Stimulated activated CD8-positive, alpha-beta memory T cell treated with anti-CD3 and anti-CD28 coated beads, Interleukin-12 subunit alpha, Interleukin-12 subunit beta, amount 100 ng/mL, for 1 hour (primary cell): ENCODE measurements at places on chromosomes 1 and 21.

- DNase-seq, result no peak
These were observed 43.9 kb downstream of the L1TD1 start for GRCh38 chr1:62238507-62238906.

DNA sequence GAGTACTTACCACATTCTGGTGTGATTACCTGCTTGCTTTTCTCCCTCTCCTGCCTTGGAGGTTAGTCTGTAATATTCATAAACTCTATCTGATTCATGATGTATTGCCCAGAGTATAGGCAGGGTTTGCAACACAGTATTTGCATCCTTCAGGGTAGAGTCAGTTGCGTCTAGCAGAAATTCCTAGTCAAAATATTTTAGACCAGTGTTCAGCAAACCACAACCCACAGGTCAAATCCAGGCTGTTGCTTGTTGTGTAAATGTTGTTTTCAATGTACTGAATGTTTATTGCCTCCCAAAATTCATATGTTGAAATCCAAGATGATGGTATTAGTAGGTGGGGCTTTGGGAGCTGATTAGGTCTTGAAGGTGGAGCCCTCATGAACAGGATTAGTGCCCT is 82.9 kb downstream of the NGF start:
- no peak for DNase-seq

DNA sequence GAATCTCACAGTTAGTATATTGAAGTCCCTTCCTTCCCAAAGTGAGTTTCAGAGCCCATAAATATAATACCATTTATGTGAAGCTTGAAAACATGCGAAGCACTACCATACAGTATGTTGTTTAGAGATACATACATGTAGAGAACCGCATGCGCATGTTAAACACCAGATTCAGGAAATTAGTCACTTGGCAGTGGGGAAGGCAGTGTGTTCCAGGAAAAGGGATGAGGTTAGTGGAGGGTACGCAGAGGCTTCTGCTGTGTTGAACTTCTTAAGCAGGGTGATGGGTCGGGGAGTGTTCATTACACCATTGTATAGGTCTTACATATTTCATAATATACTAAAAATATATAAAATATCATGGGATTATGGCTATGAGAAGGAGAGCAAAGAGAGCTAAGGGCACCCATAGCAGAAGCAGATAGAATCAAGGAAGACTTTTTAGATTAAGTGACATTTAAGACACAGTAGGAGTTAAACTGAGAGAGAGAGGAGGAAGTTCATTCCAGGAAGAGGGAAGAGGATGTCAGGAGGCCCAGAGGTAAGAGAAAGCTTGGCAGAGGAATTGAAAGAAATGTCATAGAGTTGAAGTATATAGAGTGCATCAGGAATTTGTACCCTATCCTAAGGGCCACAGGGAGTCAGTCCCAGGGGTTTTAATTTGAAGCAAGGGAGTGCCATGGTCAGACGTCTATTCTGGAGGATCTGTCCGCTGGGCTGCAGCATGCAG is 43.5 kb upstream of the SARS1 start:
- no peak for DNase-seq

DNA sequence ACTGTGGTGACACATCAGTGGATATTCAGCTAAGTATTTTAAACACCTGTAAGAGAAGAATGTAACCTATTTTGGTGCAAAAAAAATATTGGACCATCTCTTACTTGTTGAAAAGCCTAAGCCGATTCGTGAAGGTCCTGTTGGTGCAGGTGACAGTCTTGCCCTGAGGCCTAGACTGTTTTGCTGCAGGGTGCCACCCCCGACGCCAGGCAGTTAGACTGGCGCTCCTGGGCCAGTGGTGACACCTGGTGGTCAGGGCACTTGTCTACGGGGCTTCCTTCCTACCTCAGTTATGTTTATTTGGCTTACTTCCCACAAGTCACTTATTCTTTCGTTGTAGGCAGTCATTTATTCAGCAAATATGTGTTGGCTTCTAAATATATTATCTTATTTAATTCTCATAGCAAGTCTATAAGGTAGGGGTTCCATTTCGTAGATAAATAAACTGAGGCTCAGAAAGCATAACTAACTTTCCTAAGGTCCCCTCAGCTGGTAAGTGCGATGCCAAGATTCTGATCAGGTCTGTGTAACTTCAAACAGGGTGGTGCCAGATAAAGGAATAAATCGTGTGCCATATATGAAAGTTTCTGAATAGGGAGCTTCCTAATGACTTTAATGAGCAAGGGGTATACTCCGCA is 1.9 kb downstream of the EEIG2 start:
- DNase-seq, result peak; percentile 71

DNA sequence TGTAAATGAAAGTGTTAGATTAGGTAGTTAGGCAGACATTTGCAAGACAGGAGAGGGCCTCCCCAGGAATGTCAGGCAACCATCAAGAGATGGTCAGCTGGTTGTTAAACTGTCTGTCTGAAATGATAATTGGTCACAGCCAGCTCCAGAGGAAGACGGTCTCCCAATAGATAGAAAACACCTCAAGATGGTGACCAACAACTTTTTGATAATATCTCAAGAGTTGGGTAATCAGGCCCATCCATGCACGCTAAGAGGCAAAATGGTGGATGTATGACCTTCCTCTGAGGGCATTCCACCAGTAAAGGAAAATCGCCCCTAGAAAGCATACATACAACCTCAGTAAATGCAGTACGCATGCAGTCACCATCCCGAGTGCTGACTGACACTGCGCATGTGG is 118.2 kb downstream of the MAP3K21 start:
- DNase-seq, result no peak

GRCh38 chr1:218711884-218712674 is 366.9 kb downstream of the TGFB2 start:
- no peak for DNase-seq

DNA sequence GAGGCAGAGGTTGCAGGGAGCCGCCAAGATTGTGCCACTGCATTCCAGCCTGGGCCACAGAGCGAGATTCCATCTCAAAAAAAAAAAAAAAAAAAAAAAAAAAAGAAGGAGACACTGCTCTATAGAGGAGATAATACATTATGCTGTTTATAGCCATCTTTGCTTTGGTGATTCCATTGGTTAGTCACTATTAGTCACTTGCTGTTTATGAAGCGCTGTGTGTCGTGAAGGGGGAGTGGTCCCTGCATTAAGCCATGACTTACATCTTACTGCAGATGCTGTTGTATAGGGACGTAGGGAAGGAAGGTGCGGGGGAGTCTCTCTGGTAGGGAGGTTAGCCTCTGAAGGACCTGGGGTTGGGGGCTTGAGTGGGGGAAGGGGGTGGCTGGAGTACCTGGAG is 48.3 kb downstream of the HUNK start:
- no peak for DNase-seq

- no peak for DNase-seq
These were observed 205.3 kb downstream of the TM2D1 start for GRCh38 chr1:61519631-61520030.

DNA sequence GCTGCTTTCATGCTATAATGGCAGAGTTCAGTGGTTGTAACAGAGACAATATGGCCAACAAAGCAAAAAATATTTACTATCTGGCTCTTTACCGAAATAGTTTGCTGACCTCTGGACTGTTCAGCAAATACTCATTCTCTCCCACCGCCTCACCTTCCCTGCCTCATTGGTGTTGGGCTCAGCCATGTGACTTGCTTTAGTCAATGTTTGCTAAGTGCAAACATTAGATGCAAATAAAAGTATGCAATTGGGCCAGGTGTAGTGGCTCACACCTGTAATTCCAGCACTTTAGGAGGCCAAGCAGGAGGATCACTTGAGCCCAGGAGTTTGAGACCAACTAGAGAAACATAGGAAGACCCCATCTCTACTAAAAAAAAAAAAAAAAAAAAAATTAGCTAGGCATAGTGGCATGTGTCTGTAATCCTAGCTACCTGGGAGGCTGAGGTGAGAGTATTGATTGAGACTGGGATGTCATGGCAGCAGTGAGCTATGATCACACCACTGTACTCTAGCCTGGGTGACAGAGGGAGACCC is 55.1 kb downstream of the RPL5 start:
- DNase-seq, result no peak

GRCh38 chr1:7648761-7649384 is 122.2 kb upstream of the VAMP3 start:
- DNase-seq, result no peak

- no peak for DNase-seq
These were observed 776 bp downstream of the KDM1A start for GRCh38 chr1:23019863-23020625.

- DNase-seq, result no peak
These were observed 66.6 kb upstream of the RHOU start for GRCh38 chr1:228668553-228669241.

DNA sequence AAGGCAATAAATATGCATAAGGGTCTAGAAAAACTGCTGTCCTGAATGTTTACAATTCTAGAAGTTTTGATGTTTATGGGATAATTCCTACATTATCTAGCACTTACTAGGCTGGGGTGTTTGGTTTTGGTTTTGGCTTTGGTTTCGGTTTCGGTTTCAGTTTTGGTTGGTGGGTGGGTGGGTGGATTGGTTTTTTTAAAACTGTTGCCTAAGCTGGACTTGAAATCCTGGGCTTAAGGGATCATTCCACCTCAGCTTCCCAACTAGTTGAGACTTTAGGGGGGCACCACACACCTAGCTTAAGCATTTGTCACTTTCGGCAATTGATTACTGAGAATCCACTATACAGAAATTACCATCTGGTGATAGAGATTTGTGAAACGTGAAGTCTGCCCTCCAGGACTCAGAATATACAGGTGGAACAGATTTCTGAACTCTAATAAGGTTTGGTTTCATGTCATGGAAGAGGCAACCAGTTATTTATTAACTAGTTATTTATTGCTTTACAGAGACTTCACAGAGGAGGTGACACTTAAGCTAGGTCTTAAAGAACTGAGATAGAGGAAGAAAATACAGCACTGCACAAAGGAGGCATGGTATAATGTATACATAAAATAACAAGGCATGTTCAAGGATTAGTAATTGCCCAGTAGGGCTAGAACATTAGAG is 69.6 kb downstream of the PIK3R3 start:
- peak; percentile 8 for DNase-seq

- no peak for DNase-seq
These were observed 162.9 kb upstream of the RAB4A start for GRCh38 chr1:229107972-229108371.

GRCh38 chr1:203638950-203639349 is 12.3 kb downstream of the ATP2B4 start:
- DNase-seq, result no peak

DNA sequence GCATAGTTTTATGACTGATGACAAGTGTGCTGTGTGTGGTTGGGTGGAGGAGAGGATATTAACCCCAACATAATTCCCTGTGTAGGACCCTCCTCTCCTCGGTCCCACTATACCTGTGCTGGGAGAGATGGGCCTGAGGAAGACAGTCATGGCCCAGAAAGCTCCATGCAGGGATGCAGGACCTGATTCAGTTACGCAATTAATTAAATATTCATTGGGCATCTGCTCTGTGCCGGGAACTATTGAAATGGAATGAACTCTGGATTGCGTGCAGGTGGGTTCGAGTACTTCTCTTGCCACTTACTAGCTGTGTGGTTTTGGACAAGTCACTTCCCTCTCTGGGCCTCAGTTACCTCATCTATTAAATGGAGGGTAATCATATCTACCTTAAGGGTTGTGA is 74.6 kb downstream of the CD247 start:
- DNase-seq, result no peak

- DNase-seq, result no peak
These were observed 988.1 kb upstream of the B3GALT2 start for GRCh38 chr1:194174528-194174927.

DNA sequence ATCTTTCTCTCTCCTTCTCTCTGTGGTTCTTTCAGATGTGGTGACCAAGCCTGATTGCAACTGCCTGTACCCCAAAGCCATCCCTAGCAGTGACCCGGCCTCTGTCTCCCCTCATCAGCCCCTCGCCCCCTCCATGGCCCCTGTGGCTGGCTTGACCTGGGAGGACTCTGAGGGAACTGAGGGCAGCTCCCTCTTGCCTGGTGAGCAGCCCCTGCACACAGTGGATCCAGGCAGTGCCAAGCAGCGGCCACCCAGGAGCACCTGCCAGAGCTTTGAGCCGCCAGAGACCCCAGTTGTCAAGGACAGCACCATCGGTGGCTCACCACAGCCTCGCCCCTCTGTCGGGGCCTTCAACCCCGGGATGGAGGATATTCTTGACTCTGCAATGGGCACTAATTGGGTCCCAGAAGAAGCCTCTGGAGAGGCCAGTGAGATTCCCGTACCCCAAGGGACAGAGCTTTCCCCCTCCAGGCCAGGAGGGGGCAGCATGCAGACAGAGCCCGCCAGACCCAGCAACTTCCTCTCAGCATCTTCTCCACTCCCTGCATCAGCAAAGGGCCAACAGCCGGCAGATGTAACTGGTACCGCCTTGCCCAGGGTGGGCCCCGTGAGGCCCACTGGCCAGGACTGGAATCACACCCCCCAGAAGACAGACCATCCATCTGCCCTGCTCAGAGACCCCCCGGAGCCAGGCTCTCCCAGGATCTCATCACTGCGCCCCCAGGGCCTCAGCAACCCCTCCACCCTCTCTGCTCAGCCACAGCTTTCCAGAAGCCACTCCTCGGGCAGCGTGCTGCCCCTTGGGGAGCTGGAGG is 12.7 kb downstream of the CSF1 start:
- no peak for DNase-seq

- DNase-seq, result no peak
These were observed 126.6 kb upstream of the CAMK1G start for GRCh38 chr1:209456878-209457277.

DNA sequence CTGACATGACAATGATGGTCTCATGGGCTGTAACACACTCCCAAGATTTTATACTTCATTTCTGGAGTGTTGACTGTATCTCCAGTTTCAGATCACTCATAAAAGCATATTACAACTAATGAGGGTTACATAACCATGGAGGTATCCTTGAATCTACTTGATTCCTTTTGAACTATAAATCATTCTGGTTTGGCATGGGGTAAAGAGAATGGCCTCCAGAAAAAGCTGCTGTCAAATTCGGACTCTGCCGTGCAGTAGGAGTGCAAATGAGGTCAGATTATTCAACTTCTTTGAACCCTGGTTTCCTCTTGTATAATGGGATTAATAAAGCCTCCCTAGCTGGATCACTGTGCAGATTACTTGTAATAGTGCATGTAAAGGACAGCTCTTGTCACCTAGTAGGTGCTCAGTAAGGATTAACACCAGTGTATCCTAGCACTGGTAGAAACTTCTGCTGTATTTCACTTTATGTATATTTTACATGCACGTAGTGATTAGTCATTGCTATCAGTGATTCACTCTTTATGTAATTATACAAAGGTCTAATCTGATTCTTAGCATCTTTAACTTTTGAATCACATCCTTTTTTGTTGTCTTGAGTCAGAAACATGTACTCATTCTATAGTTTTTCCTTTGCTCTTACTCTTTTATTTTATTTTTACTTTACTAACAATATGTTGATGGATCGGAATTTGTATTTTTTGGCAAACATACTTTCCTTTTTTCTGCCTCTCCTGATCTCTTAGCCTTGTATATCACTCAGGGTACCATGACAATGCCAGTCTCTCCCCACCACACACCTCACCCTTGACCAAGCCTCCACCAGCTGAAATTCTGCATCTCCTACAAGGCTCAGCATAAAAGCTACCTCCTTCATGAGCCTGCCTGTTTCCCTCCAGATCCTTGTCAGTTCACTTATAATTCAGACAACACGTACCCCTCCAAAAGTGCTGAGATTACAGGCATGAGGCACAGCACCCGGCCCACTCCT is 3.2 kb downstream of the LRRC8C start:
- DNase-seq, result no peak

- DNase-seq, result no peak
These were observed 42.0 kb upstream of the DUSP10 start for GRCh38 chr1:221783936-221784335.

GRCh38 chr1:39832294-39832693 is 43.6 kb upstream of the BMP8B start:
- no peak for DNase-seq
